Body of pancreas (tissue), 4 donors: ENCODE measurements at places on chromosomes 2 and 18.

DNA sequence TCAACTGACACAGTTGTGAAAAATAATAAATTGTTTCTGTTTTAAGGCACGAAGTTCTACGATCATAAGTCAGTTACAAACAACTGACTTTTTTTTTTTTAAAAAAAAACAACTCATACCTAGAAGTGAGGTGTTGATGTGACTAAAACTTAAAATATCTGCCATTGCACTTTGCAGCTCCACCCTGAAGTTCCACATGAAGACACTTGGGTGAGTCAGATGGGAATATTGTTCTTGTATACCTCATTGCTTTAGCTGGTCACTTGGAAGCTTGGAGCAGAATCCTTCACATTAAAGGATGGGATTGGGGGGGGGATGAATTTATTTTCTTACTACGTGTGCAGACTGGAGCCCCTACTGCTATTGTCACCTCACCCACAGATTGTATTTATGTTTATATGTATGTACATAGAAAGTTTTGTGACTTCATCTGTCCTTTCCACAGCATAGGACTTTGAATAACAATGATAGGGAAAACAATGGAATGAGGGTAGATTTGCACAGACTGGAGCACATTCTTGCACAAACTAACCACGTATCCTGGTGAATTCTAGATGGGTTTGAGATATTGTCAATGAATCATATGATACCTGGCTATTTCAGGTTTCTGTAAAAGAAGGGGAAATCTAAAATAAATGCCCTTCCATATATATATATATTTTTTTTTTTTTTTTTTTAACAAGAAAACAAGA, 57.9 kb upstream of the ARHGAP15 start:
- DNase-seq, result no peak

DNA sequence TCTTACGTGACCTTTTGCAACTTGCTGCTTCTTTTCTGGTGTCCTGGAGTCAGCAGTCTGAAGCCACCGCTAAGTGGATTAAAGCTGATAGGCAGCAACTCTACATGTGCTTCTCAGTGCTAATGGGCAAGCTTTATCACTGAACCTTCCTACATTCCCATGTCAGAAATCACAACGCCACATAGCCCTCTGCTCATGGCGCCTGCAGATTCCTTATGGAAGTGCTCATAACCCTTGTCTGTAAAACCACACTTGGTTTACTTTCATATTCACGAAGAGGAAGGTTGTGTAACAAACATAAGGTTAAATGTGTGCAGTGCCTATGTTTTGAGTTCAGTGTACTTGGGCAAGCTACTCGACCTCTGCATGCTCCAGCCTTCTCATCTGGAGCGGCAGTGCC, 319.8 kb downstream of the FBXO15 start:
- no peak for DNase-seq

- no peak for DNase-seq
Observed at GRCh38 chr2:119741868-119742267, 17.9 kb upstream of the PTPN4 start.

DNA sequence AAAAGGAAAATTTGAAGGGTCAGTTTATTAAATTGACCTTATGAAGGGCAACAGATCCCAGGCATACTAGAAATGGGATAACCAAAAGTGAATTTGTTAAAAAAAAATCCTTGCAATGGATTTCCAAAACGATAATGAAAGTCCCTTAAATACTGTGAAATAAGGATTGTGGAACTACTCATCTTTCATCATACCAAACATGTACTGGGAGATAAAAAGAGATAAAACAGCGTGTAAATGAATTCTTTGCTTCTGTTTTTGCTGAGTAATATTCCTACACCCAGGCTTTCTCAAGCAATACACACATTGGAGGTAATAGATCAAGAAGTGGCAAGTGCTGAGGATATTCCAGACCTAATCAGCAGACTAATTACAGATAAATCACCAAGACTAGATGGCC, 3.8 kb downstream of the LYPD6 start:
- no peak for DNase-seq

GRCh38 chr2:79935771-79936657, 368.5 kb downstream of the LRRTM1 start:
- peak; percentile 58 for DNase-seq

GRCh38 chr18:7224198-7224597, 6.7 kb upstream of the LRRC30 start:
- DNase-seq, result no peak

GRCh38 chr18:44766450-44766849, 85.8 kb downstream of the SETBP1 start:
- DNase-seq, result no peak

- no peak for DNase-seq
Observed at GRCh38 chr2:85878719-85879370, 9.9 kb downstream of the ST3GAL5 start.

- no peak for DNase-seq
Observed at GRCh38 chr2:46870051-46870839, 45.4 kb downstream of the MCFD2 start.

DNA sequence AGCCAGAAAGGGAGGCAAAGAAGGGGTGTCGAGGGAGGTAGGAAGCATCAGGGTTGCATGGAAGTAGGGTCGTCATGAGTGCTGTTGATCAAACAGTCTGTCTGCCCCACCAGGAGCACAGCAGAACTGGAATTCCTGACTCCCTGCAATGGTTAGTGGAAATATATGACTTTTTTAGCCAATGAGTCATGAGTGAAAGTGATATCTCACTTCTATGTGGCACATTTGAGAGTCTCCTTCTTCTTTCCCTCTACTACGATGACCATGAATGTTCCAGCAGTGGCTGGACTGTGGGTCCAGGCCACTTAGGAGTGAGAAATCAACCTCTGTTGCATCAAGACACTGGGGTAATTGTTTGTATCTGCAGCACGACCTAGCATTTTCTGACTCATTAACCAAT, 199.5 kb downstream of the TTC32 start:
- no peak for DNase-seq

GRCh38 chr2:74556159-74556558, 1.6 kb downstream of the DOK1 start:
- DNase-seq, result no peak

- no peak for DNase-seq
Observed at GRCh38 chr2:960061-960736, 9.6 kb downstream of the SNTG2 start.

GRCh38 chr2:53202063-53202462, 565.5 kb upstream of the CHAC2 start:
- DNase-seq, result peak; percentile 72

GRCh38 chr2:238818561-238818960, 29.3 kb upstream of the TWIST2 start:
- DNase-seq, result no peak

DNA sequence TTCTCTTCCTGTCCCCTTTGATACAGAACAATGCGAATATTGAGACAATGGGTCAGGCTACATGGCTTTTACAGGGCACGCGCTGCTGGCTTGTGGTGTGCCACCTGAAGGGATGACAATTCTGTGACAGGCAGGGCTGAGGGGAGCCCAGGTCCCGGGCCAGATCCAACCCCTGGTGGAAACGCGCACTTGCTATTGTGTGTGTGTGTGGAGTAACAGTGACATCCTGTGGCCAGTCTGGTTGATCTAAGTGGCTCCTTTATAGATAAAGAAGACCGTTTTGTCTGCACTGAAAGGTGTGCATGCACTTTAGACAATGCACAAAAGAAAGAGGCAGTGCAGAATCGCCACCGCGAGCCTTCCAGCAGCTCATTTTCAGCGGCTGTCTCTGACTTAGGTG, 273.6 kb downstream of the HRH4 start:
- DNase-seq, result no peak
